DMS 273 treated with DMSO at 0.1 percent for 48 hours (cell line): ENCODE measurements at places on chromosomes 2 and 18.
A peak's percentile ranks its signal among the peaks of the same experiment; 100 is the strongest.

GRCh38 chr2:162521871-162522650, 178.1 kb downstream of the GCA start:
- peak; percentile 44 for DNase-seq

- DNase-seq, result peak; percentile 34
Observed at GRCh38 chr2:37832590-37833197, 92.4 kb upstream of the RMDN2 start.

DNA sequence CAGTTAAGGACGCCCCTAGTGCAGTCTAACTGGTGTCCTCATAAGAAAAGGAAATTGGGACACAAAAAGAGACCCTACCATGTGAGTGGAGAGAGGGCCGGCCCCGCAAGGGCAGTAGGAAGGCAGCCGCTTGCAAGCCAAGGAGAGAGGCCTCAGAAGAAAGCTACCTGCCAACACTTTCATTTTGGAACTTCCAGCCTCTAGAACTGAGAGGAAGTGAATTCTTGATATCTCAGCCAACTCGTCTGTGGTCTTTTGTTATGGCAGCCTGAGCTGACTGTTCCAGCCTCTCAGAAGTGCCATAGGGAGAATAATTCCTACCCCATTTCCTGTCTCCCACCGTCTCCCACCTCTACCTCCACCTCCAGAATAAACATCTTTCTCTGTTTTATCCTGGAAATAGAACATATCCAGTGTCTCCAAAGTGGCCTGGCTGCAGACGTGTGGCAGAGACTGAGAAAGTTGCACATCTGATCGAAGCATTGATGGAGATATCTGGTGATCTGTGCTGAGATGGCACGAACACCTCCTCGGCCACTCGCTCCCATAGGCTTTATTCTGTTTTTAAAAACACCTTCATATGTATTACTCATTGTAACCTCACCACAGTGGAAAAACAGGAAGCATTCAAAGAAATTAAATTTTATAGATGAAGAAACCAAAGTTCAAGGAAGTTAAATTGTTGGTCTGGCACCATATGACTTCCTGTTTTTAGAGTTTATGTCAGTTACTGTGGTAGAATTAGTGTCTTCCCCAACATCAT, 39.5 kb upstream of the MARCO start:
- DNase-seq, result no peak

DNA sequence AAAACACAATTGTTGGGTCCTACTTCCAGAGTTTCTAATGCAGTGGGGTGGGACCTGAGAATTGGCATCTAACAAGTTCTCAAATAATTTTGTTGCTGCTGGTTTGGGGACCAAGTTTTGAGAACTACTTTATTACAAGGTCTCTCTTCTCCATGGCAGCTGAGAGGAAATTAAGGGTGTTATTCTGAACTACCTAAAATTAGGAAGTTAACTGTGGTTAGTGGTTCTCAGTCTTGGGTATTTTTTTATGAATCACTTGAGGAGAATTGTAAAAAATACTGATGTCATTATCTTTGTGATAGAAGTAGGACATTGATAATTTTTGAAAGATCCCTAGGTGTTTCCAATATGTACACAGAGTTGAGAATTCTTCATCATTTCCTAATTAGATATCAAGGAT, 210.2 kb downstream of the MC4R start:
- no peak for DNase-seq

DNA sequence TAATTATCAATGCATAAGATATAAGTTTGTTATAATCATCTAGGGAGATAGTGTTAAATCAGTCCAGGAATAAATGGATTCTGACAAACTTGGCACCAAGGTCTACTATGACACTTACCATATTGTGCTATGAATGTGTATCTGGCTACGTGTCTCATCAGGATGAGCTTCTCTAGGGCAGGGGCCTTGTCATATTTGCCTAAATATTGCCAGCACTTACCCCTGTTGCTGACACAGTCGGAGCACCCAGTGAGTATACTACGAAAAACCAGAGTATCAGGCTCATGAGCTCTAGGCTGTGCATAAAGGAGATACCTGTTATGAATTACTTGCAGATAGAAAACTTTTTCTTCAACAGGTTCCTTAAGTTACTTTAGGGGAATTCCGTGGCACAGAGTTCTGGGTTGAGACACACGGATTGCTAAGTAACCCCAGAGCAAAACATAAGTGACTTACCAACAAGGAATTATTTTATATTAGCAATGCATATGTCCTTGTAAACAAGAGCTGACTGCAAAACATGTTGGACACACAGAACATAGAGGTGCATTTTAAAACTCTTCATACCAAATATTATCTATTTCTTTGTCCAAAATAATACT, 7.7 kb upstream of the TTC39C start:
- DNase-seq, result no peak

GRCh38 chr2:216768908-216769411, 73.6 kb upstream of the IGFBP5 start:
- no peak for DNase-seq

DNA sequence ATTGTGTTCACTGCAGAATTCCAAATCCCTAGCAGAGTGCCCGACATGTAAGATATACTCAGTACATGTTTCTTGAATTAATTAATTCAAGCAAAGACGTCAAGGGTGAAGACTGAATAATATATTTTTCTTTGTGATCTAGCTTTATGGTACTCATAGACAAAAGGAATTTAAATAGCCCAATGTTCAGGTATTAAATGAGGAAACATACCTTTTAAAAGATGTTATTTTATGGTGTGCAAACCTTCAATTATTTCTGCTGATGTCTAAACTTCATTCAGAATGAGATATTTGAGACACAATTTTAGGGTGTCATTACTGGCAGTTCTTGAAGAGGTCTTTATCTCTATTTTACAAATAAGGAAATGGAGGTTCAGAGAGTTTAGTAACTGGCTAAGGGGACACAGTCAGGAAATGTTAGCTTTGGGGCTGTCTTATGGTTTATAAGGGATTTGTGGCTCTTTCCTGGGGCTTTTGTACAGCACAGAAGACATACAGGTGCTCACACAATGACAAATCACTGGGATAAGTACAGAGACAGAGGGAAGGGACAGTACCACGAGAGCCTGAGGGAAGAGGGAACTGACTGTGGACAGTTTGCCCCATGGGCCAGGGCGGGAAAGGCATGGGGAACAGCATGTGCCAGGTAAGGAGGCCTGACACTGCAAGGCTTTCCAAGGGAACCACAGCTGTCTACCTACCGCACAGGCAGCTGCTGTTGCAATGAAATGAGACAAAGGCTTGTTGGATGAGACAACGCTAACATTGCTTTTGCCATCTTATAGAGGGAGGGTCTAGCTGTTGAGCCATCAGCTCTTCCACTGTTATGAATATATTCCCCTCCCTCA, 155.3 kb downstream of the DDX1 start:
- no peak for DNase-seq

- no peak for DNase-seq
Observed at GRCh38 chr18:77210249-77210648, 39.4 kb upstream of the GALR1 start.

DNA sequence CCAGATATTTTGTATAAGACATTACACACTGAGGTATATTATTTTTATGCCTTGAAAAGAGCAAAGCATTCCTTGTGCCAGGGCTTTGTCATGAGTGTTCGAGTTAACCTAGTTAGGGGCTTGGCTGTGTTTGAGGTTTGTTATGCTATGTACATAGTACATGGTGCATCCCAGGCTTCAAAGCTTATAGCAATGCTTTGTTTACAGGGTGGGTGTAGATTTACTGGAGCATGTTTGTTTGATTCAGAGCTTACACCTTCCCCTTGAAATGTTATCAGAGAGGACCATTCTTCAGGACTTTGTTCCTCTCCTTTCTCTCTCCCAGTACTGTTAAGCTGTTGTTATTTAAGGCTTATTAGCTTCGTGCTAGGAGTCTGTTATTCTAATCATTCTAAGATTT, 738.7 kb upstream of the LRRTM4 start:
- no peak for DNase-seq

DNA sequence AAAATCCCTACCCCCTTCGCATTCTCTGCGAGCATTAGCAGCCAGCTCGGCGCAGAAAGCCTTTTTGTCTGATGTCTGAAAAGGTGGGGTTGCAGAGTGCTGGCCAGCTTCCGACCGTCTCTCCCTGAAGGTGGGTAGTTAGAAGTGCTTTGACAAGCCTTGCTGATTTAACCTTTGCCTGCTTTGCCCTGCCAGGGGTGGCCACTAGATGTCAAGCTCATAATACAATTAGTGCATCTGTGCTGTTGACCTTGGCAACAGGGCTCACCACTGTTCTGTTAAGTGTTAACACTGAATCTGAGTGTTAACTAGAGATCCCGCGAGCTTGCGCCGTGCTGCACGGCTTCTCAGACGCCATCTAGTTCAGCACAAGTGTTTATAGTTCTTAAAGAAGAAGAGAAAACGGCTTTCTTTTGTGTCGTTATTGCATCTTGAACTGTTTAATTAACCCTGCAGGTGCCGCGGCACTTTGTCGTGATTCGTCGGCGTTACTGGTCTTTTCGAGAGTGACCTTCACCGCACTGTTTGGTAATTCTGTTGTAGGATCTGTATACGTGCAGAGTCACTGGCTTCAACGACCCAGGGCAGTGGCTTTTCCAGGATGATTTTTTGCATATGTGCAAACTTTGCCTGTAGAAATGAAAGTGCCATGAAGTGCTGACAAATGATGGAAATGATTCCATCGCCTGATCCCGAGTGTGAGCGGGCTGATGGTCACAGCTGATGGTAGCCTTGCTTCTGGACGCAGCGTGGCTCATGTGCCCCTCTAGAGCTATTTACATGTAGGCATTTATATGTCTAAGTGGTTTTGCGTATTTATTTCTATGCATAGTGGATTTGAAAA, 5.5 kb downstream of the SALL3 start:
- no peak for DNase-seq

DNA sequence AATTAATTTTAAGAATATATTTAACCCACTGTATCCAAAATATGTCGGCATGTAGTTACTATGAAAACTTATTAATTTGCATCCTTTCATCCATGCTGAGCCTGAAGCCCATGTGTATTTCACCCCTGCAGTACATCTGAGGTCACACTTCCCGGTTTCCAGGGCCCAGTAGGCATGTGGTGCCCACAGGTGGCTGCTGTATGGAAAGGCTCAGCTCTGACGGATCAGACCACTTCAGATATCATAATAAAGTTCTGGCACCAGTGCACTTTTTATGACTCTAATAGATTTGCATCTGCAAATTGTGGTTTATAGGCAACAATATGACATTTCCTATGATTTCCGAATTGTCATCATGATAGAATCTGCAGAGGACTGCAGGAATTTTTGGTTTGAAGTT, 22.5 kb downstream of the SH3RF3 start:
- no peak for DNase-seq

- no peak for DNase-seq
Observed at GRCh38 chr2:174752403-174753037, 11.8 kb downstream of the CHRNA1 start.

DNA sequence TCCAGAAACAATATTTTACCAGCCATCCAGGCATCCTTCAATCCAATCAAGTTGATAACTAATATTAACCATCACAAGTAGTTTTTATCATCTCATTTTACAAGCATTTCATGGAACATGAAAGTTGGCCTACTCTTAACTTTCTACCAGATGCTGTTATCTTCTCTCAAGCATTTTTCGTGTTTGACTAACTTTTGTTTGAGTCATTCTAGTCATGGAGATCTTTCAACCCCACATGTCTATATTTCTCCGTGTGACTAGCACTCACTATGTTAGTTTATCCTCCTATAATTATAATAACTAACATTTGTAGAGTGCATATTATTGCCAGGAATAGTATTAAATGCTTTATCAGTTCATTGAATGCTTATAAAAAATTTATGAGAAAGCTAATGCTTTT, 307.0 kb upstream of the CWC22 start:
- DNase-seq, result no peak

- DNase-seq, result no peak
Observed at GRCh38 chr2:158817588-158817987, 22.5 kb downstream of the DAPL1 start.

DNA sequence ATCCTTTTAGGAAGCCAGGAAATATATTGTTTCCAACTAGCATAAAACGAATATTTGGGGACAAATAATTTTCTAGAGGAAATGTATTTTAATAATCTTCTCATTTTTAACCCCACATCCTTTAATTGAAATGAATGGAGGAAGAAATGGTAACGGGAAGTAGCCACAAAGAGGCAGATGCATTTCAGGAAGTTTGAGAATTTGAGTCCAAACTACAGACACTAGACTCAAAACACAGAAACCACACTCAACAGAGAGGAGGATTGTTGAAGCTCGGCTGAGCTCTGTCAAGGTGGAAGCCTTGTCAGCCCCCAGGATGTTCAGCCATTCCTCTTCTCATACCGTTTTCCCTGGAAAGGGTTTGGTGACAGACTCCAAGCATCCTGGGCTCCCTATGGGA, 288.5 kb downstream of the NAPG start:
- DNase-seq, result no peak

GRCh38 chr2:8086796-8087479, 594.9 kb upstream of the ID2 start:
- DNase-seq, result no peak

GRCh38 chr18:58992301-58993231, 127.9 kb downstream of the ZNF532 start:
- DNase-seq, result no peak

GRCh38 chr2:39743269-39743776, 35.7 kb downstream of the THUMPD2 start:
- DNase-seq, result no peak

GRCh38 chr2:159118859-159119500, 150.5 kb downstream of the TANC1 start:
- no peak for DNase-seq

DNA sequence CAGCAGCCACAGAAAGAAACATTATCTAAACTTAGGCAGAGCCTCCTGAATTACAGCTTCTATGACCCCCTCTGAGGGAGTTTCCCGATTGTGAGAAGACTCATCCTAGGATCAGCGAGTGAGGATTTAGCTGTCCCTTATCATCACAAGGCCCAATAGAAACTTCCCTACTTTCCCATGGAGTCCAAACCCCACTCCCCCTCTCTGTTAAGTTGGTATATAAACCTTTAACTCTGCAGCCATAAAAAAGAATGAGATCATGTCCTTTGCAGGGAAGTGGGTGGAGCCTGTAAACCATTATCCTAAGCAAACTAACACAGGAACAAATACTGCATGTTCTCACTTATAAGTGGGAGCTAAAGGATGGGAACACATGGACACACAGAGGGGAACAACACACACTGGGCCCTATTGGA, 78.8 kb downstream of the MYL12B start:
- DNase-seq, result no peak

GRCh38 chr2:178304333-178304732, 110.0 kb downstream of the OSBPL6 start:
- DNase-seq, result peak; percentile 18

GRCh38 chr18:63299837-63300745, 19.5 kb downstream of the BCL2 start:
- no peak for DNase-seq

GRCh38 chr18:37529863-37530262, 35.7 kb downstream of the CELF4 start:
- no peak for DNase-seq

GRCh38 chr2:43084699-43085091, 141.7 kb downstream of the ZFP36L2 start:
- no peak for DNase-seq

- DNase-seq, result no peak
Observed at GRCh38 chr18:39375066-39375465, 1809.5 kb upstream of the CELF4 start.

- DNase-seq, result no peak
Observed at GRCh38 chr18:54147439-54147838, 77.0 kb downstream of the MBD2 start.
